ENCODE measurements at places on chromosomes 13 and 19.

DNA sequence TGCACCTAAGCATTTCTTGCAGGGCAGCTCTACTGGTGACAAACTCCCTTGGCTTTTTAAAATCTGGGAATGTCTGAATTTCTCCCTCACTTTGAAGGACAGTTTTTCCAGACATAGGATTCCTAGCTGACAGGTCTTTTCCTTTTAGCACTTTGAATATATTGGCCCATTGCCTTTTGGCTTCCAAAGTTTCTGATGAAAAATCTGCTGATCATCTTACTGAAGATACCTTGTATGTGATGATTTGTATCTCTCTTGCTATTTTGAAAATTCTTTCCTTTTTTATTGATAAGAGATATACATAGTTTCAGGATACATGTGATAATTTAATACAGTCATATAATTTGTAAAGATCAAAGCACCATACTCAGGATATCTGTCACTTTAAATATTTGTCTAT lies 211.1 kb downstream of the ZIC5 start:
- no peak for DNase-seq

GRCh38 chr19:35781650-35782049 lies 6.3 kb downstream of the ARHGAP33 start:
- no peak for DNase-seq

DNA sequence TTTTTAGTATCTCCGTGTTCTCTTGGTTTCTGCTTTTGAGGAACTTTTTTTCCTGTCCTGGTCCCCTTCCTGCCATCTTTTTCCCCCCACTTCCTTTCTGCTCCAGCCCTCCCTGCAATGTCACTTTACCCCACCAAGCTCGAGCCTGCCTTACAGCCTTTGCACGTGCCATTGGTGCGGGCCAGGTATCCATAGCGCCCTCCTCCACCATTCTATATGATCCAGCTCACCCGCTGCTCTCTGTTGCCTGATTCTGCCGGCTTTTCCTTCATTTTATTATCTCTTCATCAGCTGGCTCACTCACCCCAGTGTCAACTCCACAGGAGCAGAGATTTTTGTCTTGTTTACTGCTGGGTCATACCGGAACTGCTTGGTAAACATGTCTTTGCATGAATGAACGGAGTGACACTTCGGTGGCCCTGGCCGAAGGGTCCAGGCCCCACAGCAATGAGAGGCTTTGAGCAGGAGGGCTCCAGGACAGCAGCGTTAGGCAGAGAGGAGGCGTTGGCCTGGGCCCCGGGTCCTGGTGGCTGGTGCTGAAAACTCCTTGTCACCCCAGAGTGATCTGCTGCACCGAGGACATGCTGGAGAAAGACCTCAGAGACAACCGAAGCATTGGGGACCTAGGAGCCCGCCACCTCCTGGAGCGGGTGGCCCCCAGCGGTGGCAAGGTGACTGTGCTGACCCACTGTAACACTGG lies 1.2 kb downstream of the MRI1 start:
- DNase-seq = no peak

GRCh38 chr13:23996456-23996855 lies 99.2 kb upstream of the C1QTNF9B start:
- DNase-seq = no peak

GRCh38 chr19:31419871-31420445 lies 70.7 kb upstream of the TSHZ3 start:
- DNase-seq = no peak

GRCh38 chr19:41414461-41414860 lies 12.7 kb downstream of the B3GNT8 start:
- DNase-seq = no peak

DNA sequence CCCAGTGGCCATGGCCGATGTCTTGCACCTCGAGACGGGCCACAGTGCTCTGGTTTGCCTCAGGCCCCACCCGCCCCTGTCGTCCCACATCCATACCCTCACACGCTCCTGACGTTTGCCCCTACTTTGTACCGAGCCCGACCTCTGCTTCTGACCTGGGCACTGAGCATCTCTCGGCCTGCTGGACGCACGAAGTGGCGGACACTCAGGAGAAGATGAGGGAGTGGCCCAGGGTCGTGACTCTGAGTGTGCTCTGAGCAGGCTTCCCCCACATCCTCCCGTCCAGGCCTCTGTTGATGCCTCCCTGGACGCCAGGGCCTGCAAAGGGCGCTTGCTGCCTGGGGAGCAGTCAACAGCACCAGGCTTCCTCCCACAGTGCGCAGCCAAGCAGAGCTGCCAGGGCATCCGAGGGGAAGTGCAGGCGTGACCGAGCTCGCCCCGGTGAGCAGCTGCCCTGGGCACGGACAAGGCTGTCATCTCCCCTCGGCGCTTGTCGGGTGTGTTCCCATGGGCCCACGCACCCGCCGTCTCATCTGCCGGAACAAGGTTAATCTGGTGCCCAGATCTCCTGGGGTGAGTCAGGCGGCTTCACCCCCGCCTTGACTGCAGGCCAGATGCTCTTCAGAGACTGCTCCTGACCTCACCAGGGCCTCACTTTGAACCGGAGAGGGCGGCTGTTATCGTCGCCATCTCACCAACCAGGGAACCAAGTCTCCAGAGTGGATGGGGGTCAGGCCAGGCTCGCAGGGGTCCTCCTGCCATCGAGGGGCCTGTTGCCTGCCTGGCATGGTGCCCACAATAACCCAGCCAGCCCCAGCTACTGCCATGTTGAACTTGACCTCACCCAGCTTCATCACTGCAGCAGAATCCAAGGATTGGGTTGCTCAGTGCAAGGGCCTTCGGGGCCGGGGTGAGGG lies 27.2 kb downstream of the COMP start:
- no peak for DNase-seq

- no peak for DNase-seq
Measured at GRCh38 chr19:47363758-47364531, 14.8 kb downstream of the DHX34 start.

DNA sequence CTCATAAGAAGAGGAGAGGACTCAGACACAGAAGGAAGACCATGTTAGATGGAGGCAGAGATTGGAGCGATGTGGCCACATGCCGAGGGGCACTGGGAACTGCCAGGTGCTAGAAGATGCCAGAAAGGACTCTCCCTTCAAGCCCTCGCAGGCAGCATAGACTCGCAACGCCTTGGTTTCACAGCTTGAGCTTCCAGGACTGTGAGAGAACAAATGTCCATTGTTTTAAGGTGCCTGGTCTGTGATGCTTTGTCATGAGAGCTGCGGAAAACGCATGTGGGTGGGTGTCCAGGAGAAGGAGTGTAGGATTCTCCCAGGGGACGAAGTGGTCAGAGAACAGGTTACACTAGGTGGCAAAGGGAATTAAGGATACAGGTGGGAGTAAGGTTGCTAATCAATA lies 125.9 kb upstream of the USP29 start:
- no peak for DNase-seq

- DNase-seq = no peak
Measured at GRCh38 chr19:9342610-9343304, 18.8 kb downstream of the ZNF559 start.

- DNase-seq = no peak
Measured at GRCh38 chr19:11007962-11008532, 47.2 kb downstream of the SMARCA4 start.

DNA sequence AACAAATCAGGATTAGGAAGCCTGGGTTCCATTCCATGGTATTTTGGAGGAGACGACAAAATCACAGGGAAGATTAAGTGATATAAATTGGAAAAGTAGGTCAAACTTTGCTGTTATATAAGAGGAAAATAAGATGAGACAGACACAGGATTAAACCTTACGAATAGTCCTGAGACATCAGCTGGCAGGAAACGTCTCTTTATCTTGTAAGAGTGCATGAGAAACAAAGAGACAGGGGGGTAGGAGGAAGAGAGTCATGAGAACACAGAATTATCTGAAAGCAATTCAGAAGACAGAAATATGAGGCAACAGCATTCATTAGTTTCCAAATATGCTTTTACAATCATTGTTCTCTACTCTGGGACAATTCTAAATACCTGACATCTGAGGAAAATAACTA lies 310.6 kb upstream of the MIR17HG start:
- no peak for DNase-seq

DNA sequence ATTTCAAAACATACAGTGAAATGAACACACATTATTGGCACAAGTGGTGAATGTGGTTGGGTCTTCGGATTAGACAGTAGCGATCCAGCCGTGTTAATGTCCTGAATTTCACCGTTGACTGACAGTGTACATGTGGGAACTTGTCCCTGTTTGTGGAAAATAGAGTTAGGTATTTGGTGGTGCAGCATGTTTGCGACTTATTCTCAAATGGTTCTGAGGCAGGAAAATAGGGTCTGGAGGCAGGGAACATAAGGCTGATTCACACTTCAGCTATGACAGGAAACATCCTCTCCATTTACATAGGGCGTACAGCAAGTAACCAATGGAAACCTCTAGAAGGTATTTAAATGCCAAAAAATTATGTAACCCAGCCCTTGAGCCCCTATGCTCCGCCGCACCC lies 4.2 kb downstream of the LGALS7B start:
- no peak for DNase-seq

DNA sequence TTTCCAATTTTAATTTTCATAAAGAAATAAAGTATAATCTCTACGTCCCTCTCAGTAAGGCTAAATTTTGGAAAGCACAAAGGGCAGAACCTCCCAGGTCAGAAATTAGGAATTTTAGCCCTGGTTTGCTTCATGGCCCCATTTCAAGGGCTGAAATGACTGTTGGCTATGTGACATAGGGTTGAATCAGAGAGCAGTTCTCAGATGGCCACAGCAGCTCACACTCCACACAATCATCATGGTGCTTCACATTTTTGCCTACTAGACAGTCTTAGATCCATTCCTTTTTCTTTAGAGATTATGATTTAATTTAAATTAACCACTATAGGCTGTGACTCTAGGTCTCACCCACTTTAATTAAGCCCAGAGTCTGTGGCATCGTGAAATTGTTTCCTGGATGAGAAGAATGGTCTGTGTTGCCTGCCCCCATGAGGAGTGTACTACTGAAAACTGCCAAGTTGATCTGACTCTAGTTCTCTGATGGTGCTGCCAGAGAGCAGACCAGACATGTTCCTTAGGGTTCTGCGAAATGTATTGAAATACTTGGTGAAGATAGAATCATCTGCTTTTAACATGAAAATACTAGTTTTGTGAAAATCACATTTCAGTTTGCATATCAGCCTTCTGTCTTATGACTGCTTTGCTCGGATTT lies 57.4 kb downstream of the ESD start:
- no peak for DNase-seq

DNA sequence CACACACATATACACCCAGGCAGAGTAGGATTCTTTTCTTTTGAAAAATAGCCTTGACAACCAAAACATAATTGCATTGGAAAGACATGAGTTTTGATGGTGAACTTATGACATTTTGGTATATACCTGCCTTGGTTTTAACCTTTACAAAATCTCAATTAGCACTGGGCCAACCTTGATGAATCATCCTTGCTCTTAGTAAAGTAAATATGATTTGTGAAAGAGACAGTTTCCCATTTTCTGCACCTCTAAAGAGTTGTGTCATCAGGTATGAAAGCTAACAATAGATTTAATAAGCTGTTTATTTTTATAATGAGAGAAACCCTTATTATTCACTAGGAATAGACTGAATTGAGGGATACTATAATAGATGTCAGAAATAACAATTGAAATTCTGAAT lies 15.7 kb upstream of the ENOX1 start:
- DNase-seq = no peak

DNA sequence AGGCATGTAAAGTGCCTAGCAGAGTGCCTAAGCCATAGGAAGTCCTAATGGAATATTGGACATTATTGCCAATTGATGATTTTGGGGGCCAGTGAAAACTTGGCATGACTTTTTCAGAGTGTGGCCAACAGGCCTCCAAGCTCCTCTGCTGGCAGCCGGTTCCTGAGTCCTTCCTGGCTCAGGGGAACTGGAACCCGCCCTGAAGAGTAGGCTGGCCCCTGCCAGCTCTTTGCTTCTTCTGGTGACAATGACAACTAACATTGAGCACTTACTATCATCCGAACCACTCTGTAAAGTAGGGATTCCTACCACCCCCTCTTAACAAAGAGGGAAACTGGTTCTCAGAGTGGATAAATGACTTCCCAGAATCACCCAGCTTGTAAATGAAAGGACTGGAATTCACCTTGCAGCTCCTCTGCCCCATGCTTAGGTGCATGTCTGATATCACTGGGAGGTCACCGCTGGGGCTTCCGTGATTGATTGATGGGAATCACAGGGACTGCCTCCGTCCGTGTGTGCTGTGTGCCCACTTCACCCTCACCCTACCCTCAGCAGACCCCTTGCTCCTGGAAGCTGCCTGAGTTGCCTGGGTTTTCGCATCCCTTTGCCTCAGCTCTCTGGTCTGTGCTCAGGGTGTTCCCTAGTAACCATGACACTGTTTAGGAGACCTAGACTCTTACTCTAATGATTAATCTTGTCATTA lies 50.6 kb downstream of the TNFRSF19 start:
- DNase-seq = no peak

GRCh38 chr13:105997581-105998550 lies 537.6 kb downstream of the EFNB2 start:
- DNase-seq = no peak

DNA sequence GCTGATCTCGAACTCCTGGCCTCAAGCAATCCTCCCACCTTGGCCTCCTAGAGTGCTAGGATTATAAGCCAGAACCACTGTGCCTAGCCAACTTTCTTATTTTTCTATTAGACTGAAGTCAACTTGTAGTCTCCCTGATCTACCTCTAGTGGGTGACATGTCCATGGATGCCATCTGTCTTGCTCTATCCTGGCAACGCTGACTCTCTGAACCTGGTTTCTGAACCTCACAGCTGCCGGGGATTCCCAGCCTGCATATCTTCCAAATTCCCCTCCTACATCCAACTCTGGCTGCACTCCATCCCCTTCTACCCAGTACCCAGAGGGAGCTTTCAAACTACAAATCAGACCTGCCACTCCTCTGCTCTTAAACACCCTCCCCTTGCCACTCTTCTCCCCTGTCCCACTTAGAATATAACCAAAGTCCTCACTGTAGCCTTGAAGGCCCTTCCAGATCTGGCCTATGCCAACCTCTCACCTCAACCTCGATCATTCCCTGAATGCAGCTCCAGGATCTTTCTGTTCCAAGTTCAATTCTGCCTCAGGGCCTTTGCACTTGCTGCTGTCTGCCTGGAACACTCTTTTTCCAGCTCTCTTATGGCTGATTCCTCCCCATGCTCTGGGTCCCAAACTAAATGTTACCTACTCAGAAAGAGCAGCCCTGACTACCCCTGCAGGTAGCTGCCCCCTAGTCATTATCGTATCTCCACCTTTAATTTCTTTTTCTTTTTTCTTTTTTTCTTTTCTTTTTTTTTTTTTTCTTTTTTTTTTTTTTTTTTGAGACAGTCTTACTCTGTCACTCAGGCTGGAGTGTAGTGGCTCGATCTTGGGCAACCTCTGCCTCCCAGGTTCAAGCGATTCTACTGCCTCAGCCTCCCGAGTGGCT lies 2.2 kb downstream of the CLIP3 start:
- no peak for DNase-seq

DNA sequence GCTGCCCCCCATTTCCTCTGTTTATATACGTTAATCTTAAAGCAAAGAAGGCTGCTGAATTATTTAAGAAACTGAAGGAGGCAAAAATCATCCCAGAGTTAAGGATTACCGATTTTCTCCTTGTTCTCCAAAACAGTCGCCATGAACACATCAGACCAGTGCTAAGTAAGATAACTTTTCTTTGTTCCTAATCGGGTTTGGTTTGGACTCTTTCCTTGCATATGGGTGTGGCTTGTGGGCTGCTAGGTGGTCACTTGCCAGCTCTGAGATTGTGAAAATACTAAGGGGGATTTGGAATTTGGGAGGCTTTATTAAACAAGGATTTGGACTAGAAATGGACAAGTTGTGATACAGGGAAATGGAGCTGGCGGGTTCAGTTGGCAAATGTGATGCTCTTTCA lies 212.1 kb downstream of the OXGR1 start:
- no peak for DNase-seq

- DNase-seq = no peak
Measured at GRCh38 chr19:11090997-11091702, 1.9 kb downstream of the LDLR start.

GRCh38 chr19:54414156-54414555 lies 1.1 kb upstream of the TTYH1 start:
- no peak for DNase-seq
